Kidney epithelial cell (primary cell): ENCODE measurements at places on chromosomes 11 and 22. TPM values are rescaled to one million over a fixed set of nuclear protein-coding genes. Genes with fewer than 3 reads are reported as not detected.

The DSCAML1 gene
- 0.21 and 3.1 TPM in 2 replicates for total RNA-seq

The LRRC56 gene
- total RNA-seq: 1.6 and 1.9 TPM in 2 replicates

DNA sequence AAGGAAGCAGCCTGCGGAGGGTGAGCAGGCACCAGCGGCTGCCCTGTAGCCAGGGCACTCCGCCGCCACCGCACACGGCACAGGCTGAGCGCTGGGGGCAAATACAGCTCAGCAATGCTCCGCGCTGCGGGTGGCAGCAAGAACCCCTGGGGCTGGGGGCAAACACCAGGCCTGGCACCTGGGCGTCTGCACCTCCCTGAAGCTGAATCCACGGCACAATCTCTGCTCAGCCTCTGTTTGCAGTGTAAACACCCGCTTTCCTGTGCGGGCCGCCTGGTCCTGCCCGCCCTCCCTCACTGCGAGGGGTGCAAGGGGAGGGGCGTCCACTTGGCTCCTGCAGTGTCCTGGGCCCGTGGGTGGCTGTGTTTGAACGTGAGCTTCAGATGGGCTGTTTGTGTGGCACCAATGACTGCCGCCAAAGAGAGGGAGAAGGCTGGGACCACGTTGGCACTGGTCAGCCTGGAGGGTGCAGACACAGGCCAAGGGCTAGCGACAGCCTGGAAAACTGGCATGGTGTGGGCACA, 14.8 kb upstream of the MPPED1 start:
- no peak for DNase-seq

DNA sequence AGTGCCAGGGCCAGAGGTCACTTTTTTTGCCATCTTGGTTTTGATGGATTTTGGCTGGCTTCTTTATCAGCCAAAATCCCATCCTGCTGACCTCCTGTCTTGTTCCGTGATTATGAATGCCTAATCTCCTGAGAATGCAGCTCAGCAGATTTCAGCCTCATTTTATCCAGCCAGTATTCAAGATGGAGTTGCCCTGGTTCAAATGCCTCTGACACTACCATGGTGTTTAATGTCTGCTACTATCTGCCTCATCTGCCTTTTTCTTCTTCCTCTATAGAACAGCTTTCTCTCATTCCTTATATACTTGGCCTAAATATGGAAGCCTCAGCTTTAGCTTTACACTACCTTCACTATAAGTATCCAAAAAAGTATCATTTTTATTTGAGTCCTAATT, 50.7 kb downstream of the ACER3 start:
- DNase-seq: no peak

DNA sequence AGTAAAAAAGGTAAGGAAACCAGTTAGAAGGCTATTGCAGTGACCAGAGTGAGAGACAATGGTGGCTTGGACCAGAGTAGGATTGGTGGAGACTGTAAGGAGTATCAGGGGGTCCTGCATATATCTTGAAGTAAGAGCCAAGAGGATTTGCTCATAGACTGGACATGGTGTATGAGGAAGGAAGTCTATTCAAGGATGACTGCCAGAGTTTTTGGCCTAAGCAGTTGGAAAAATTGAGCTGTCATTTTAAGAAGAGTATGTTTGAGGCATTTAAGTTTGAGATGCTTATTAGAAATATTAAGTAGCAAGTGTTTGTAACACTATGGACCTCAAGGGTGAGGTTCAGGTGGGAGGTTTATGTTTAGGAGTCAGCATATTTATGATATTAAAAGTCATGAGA, 596.6 kb downstream of the METTL15 start:
- no peak for DNase-seq

DNA sequence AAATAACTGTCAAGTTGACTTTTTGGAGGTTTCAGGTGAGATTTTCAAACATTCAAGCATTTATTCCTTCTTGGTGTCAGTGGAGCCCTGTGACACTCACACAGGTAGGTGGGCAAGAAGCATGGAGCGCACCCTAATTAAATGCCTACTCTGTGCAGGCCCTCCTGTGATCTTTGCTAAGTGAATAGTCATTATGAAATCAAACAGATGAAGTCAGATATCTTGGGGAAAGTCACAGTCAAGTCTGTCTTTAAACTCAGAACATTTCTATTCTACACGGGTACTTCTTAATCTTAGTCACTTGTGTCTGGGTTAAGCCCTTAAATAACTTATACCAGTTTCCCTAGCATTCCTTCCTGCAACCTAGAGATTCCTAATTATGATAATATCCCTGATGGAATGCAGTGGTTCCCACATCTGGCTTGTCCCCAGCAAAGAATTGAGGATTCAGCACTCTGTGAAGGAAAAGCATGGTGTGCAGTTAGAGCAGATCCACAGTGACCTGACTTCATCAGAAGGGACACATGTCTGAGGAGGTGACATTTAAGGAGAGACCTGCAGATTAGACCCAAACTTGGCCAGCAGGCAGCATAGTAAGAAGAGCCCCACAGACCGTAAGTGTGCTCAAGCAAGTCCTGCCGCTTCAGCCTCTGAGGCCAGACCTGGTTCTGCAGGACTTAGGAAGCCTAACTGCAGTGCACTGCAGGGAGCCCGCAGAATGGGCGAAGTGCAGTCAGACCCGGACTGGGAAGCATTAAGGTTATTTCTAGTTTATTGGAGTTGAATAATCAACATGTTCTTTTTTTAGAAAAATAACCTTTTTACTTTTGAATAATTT, 85.3 kb upstream of the GAL start:
- no peak for DNase-seq
